Left kidney (tissue), 8 donors: ENCODE measurements at places on chromosomes 6 and 20. TPM values are rescaled to one million over a fixed set of nuclear protein-coding genes. Genes with fewer than 3 reads are reported as not detected.

The DSP gene
- polyA plus RNA-seq: 88.8 TPM

DNA sequence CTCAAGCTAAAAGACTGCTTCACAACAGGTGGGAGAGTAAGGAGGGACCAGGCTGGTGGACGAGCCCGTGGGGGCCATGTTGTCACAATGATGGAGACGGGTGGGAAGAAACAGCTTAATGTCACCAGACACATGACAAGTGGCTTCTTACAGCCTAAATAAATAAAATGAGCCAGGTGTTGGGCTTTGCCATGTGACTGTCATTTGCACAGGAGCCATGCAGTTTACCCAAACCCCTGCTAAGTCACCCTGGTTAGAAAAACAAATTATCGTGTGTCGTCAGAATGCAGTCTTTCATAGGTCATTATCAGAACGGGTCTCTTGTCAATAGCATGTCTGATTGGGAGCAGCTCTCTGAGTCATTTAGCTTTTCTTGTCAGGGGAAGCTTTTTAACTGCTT lies 18.5 kb downstream of the BTBD3 start:
- no peak for DNase-seq

GRCh38 chr6:490251-491037 lies 98.9 kb downstream of the IRF4 start:
- DNase-seq: no peak

- DNase-seq: no peak
Observed at GRCh38 chr20:40276301-40276700, 412.7 kb downstream of the MAFB start.

GRCh38 chr20:3323398-3323797 lies 84.1 kb downstream of the DNAAF9 start:
- no peak for DNase-seq

- no peak for DNase-seq
Observed at GRCh38 chr6:54892831-54893230, 46.3 kb downstream of the FAM83B start.
